ENCODE measurements at places on chromosomes 3 and 15. TPM values are rescaled to one million over a fixed set of nuclear protein-coding genes. Genes with fewer than 3 reads are reported as not detected.
A peak's percentile ranks its signal among the peaks of the same experiment; 100 is the strongest.

DNA sequence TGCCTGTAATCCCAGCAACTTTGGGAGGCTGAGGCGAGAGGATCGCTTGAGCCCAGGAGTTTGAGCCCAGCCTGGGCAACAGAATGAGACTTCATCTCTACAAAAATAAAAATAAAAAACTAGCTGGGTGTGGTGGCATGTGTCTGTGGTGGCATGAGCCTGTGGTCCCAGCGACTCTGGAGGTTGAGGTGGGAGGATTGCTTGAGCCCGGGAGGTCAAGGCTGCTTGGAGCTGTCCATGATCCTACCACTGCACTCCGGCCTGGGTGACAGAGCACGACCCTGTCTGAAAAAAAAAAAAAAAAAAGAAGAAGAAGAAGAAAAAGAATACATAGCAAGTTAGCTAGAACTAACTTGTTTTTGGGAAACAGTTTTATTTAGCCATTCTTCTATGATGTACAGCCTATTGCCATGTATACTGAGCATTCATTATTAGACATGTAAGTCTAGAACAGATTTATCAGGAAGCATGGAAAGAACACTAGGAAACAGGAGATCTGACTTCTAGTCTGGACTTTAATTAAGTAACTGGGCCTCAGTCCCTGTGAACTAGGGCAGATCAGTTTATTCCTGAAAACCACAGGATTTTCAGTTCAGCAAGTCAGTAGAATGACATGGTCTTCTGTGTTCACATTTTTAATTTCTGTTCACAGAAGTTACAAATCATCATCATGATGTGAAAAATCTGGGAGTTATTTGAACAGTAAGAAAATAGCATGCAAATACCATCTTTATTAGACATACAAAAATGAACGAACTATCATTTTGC lies 65.5 kb downstream of the KAT2B start:
- DNase-seq: no peak

DNA sequence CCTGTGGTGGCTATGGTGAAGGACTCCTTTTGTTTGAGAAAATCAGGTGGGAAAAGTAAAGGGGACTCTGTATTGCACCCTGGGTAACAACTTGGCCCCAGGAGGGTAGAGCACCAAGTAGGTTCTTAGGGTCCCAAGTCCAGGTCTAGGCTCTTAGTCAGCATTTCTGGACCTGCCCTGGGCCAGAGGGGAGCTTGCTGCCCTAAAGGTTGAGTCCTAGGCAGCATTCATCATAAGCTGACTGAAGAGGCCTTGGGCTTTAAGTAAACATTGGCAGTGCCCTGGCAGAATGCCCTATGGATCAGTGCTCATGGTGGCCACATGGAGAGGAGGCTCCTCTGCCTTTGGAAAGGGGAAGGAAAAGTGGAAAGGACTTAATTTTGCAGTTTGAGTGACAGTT lies 268.5 kb upstream of the CTNNB1 start:
- DNase-seq: peak; percentile 36

GRCh38 chr15:32851572-32851971 lies 133.8 kb downstream of the GREM1 start:
- DNase-seq: peak; percentile 61

DNA sequence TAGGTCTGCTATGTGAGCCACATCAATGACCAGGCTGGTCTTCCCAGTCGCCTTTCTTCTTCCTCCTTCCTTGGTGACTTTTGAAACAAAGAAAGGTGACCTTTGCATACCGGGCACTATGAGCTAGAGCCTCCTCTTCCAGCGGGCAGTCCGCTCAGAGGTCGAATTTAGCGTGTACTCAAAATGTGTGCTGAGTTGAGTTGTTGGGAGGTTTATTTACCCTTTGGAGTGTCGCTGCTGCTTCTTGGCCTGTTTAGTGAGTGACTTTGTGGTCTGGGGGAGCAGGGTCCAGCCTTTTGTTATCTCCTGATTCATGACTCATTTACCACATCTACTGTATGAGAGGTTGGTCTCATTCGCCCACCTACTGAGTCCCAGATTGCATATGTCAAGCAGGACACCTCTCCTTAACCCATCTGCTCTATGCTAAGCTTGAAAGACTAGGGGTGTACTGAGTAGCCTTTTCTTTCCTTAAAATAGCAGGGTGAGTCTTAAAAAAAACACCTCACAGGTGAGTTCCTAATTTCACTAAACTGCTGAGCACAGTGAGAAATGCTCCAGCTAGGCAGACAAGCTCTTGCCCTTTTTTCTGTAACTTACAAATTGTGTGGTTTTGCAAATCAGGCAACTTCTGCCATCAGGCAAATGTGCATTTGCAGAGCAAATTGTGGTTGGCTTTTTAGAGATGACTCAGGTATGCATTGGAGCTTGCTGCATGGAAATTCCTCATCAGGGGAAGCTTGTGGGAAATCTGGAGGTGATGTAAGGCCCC lies 3.2 kb upstream of the SIAH2 start:
- peak; percentile 74 for DNase-seq

DNA sequence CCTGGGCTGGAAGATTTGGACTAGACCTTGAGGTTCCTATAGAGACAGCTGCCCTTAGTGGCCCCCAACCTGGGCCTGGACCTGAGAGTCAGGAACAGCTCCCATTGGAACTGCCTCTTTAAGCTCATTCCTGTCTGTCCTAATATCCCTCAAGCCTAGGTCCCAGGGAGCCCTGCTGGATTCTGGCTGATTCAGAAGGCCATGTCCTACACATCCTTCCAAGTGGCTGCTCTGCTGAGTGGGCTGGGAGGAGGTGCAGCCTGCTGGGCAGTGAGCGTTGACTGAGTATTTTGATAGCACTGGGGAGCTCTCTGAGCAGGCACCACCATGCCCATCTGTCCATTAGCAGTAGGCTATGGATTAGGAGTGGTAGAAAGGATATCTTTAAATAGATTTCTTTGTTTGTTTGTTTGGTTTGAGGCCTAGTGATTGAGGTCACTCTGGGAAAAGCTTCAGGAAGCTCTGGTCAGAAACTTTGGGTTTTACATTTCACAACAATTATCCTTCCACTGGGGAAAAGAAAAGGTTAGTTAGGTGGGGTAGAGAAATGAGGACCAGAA lies 54.6 kb upstream of the ATOSA start:
- no peak for DNase-seq

Gene EPHA3
- 0.20 TPM for total RNA-seq

DNA sequence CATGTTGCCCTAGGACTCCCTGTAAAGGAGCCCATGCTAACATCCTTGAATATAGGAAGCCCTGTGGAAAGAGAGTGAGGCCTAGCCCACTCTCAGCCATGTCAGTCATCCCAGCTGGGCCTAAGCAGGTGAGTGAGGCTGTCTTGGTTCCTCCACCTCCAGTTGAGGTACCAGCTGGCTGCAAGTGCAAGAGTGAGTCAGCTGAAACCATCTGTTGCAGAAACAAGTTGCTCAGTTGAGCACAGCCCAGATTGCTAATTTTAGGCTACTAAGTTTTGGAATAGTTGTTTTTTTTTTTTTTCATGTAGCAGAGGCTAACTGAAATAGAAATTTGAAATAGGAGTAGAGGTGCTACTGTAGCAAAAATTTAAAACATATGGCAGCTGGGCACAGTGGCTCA lies 43.7 kb upstream of the ADPGK start:
- DNase-seq: peak; percentile 10

- DNase-seq: peak; percentile 66
Measured at GRCh38 chr15:64004587-64004986, 41.7 kb downstream of the DAPK2 start.

DNA sequence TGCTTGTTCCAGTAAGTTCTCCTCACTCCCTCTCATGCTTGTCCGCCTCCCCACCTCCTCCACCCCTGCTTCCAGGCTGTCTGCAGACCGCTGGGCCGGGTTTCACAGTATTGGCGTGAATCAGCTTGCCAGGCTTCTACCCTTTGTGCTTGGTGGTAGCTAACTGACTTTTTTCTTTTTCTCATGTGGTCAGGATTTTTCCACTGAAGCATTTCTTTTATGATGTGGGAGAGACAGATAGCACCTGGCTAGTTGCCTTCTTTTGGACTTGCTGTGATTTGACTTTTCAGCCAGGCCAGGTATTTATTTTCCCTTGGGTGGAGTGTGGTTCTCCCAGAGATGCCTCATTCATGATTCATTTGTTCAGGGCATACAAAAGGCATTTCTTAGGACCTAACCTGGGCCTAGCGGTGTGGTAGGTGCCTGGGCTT lies 60.6 kb downstream of the ST6GAL1 start:
- DNase-seq: no peak

DNA sequence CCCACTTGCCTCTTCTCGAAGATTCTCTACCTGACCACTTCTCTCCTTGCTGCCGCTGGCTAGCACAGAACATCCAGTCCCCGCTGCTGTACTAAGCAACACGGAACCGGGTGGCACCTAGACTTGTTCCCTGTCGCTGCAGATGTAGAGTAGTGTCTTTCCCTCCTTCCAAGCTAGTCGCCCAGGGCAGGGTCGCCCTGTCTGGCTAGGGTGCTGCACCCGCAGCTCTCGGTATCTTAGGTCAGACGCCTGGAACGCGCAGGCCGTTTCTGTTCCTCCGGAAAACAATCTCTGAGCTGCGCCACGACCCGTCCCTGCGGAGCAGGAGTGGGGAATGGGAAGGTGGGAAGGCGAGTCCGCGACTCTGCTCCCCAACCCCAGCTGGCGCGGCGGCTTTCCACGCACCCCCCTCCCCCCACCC lies 758 bp upstream of the SNX33 start:
- DNase-seq: no peak

- DNase-seq: peak; percentile 4
Measured at GRCh38 chr3:152622811-152623167, 212.1 kb upstream of the P2RY1 start.

- no peak for DNase-seq
Measured at GRCh38 chr3:167650459-167650858, 3.3 kb downstream of the WDR49 start.

Gene CNTN6
- not detected for total RNA-seq
